ENCODE measurements at places on chromosomes 4 and X.

DNA sequence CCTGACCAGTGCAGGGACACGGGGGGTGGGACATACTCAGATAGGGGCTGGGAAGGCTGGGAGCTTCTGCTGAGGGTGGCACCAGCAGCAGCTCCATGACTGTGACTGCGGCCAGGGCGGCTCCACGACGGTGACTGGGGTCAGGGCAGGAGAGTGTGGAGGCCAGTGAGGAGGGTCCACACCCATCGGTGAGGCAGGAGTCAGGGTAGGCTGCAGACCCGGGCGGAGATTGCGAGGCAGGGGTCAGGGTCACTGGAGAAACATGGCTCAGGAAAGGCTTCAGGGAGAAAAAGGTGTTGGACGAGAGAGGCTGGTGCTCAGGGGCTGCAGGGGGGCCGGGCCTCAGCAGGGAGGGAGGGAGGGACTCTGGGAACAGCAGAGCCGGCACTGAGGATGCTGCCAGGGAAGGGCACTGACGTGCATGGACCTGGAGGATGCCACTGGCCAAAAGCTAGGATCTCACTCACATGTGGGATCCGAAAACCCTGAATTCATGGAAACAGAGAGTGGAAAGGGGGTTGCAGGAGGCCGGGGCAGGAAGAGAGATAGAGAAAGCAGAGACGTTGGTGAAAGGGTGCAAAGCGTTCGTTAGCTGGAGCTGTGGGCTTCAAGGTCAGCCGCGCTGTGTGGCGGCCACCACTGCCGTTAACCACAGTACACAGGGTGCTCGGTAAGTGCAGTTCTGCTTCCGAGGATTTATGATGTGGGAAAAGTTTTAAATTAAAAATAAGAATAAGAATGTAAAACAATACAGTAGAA, 22.0 kb downstream of the ATP5ME start:
- DNase-seq: no peak

- DNase-seq: no peak
Observed at GRCh38 chr4:187127456-187127855, 403.8 kb upstream of the FAT1 start.

GRCh38 chrX:84634201-84634782, 132.0 kb upstream of the HDX start:
- no peak for DNase-seq

GRCh38 chrX:154991476-154991875, 31.0 kb downstream of the F8 start:
- no peak for DNase-seq

DNA sequence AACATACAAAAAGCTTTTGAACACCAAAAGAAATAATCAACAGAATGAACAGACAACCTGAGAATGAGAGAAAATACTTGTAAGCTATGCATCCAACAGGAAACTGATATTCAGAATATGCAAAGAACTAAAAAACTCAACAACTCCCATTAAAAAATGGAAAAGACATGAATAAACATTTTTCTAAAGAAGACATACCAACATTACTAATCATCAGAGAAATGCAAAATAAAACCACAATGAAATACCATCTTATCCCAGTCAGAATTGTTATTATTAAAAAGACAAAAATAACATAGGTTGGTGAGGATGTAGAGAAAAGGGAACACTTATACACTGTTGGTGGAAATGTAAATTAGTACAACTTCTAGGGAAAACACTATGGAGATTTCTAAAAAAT, 1161.9 kb downstream of the PCDH19 start:
- no peak for DNase-seq

GRCh38 chr4:41446981-41447725, 90.8 kb upstream of the LIMCH1 start:
- DNase-seq: no peak

DNA sequence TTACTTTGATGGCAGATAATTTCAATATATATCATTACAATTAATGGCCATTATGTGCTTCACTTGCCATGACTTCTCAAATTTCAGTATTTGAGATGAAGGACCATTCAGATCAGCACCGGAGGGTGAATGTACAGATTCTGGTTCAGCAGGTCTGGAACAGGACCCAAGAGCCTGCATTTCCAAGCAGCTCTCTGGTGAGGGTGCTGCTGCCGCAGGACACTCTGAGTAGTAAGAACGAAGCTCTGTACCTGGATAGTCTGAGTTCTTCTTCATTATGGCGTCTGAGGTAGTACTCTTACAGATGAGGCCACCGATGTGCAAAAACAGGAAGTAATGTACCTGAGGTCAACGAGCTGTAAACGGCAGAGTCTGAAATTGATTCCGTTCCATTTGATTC, 228.2 kb downstream of the FBXW7 start:
- no peak for DNase-seq

- no peak for DNase-seq
Observed at GRCh38 chr4:75769036-75769435, 44.7 kb downstream of the USO1 start.

DNA sequence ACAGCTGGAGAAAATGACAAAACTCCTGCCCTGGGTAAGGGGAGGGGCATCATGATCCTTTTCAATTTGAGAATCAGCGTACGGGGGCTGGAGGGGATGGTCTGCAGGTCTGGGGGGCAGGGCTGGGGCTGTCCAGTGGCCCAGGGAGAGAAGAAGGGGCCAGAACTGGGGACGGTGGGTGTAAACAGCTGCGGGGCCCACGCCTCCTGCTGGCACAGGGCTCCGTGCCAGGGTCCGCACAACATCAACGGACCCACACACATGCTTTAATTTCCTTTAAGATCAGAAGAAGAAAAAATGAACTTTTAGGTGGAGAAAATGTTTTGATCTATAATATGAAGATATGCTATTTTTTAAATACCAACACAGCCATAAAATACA, 52.1 kb downstream of the PSAPL1 start:
- no peak for DNase-seq

DNA sequence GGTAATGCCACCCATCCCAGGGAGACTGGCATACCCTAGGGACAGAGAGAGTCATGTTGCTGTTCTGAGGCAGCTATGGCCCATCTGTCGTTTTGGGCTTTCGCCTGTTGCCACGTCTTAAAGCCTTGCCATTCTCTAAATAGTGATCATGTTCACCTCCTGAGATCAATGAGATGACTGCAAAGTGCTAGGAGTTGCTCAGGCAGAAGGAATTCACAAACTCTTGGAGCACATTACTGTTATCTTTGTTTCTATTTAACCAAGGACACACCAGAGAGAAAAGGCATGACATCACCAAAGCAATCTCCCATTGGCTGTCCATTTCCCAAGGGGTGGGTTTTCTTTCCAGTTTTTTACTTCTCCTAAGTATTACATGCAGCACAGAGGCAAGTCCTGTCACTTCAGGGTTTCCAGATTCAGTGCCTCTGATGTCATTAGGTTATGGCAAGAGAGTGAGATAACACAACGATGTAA, 37.1 kb upstream of the SETD7 start:
- DNase-seq: no peak

All from activated naive CD8-positive, alpha-beta T cell treated with anti-CD3 and anti-CD28 coated beads, Interleukin-2, amount 10 ng/mL, durations not matched to agents 7 days and 5 days (primary cell).